Fibroblast of mammary gland (primary cell): ENCODE measurements at places on chromosomes 4 and X.

- DNase-seq, result peak; percentile 93
Observed at GRCh38 chr4:16860516-16860915, 37.9 kb downstream of the LDB2 start.

- peak; percentile 64 for DNase-seq
Observed at GRCh38 chrX:68699960-68700746, 52.7 kb downstream of the STARD8 start.

DNA sequence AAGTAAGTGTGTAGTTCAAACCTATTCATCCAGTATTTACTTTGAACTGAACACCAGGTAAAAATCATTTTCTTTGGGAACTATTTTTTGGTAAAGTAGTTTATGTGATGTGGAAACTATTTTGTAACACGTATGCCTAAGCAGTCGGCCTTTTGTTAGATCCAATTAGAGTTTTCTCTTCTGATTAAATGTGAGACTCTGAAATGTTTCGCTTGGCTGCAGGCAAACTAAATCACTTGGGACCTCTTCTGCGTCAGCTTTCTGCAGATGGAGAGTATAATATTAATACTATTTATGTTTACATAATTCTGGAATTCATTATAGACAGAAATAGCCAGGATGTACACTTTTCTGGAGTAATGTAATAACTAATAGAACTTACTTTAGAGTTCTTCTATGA lies 46.9 kb downstream of the BMPR1B start:
- no peak for DNase-seq

DNA sequence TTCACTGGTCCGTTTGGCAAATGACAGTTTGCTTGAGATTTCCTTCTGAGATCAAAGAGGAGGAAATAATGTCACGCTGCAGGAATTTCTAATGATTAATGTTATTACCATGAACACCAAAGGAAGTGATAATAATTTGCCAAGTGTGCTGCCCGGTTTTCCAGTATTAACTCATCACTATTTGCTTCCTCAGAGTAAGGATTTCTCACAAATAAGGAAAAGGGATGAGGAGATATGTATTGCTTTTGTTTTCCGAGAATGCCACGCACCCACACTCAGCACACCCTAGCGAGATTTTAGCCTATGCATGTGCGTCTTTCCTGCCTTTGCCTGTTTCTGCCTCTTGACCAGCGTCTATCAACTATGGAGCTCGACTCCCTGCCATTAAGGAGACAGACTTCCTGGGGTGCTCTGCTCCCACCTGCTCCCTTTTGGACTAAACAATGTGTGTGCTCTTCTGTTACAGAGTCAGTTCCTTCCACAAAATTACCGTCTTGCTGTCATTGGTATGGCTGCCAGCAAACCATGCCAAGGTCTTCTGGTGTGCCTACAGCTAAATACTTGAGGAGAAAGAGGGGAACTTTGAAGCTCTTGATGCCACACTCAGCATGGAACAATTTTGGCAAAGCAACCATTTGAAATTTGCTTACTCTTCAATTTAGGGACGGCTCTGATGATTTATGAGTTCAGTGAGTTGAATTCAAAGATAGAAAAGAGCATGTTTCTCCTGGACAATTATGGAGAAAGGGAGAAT lies 393.1 kb upstream of the ZFP42 start:
- DNase-seq, result peak; percentile 54

GRCh38 chrX:74431797-74432196 lies 10.5 kb downstream of the SLC16A2 start:
- no peak for DNase-seq

- no peak for DNase-seq
Observed at GRCh38 chr4:11415409-11416070, 13.2 kb downstream of the HS3ST1 start.

DNA sequence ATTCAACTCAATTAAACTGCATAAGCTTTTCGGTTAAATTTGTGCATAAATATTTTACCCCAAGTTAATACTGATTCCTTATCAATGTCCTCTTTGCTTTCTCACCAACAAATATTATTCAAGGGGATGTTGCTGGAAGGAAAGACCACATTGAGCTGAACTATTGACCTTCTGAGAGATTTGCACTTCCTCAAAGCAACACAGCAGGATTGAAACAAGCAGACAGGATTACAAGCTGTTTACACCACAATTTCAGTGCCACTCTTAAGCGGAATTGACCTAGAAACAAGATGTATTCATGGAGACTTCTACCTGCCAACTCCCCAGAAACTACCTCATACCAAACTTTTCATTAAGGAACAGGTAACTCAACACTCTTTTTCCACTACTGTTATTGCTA lies 96.5 kb upstream of the DUSP21 start:
- no peak for DNase-seq

DNA sequence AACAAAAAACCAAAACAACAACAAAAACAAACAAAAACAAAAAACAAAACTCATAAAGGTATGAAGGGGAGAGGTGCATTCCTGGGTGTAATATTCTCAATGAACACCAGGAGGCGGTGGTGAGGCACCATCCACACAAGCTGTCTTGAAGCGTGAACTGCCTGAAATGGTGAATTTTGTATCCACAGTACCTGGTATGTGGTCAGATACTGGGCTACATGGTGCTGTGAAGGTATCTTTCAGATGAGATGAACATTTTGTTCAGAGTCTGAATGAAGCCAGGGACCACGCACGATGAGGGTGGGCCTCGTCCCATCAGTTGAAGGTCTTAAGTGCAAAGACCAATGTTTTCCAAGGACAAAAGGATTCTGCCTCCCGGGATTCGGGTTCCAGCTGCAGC lies 58.5 kb downstream of the ASMT start:
- peak; percentile 17 for DNase-seq

GRCh38 chrX:63754136-63754859 lies 30.7 kb downstream of the ARHGEF9 start:
- DNase-seq, result no peak
